ENCODE measurements at places on chromosomes 1 and 21.

DNA sequence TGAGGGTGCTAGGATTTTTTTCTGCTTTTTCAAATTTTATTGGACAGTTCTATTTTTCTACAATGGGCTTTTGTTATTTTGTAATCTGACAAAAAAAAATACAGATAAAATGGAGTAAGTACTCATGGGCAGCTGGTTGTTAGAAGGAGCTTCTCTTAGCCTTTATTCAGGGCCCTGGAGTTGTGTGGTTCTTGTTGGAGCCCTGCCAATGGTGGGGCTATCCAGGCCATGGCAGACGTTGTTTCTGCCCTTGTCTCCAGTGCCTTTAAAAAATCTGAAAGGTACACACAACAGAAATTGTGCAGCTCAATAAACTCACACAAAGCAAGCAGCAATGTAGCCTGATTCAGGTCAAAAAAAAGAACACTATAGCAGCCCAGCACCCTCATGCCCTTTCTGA, 153.5 kb upstream of the GALNT2 start:
- no peak for DNase-seq

- DNase-seq = no peak
Observed at GRCh38 chr1:162113419-162113818, 43.9 kb downstream of the NOS1AP start.

DNA sequence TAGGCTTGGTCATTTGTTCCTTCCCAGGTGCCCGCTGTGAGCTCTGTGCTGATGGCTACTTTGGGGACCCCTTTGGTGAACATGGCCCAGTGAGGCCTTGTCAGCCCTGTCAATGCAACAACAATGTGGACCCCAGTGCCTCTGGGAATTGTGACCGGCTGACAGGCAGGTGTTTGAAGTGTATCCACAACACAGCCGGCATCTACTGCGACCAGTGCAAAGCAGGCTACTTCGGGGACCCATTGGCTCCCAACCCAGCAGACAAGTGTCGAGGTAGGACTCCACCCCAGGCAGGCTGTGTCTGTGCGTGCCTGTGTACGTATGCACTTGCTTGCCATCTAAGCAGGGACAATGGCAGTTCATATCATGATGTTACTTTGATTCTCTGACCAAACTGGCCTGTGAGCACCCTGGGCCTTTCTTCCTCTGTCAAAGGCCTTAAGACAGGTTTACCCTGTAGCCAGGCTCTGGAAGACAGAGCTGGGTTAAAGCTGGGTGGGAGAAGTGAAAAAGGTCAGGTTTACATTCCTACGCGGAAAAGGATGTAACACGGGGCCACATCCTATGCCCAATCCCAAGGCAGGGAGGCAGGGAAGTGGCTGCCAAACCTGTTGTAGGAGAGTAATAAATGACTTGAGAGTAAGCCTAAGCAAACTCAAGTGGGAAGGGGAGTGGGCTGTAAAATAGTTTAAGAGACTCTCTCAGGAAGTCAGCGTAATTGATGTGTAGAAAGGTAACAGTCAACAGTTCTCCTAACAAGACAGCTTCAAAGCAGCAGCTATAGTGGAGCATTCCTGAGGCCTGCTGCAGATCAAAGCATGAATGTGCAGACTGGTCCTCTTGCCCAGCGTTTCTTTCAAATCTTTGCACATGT, 42.5 kb downstream of the LAMC2 start:
- no peak for DNase-seq

DNA sequence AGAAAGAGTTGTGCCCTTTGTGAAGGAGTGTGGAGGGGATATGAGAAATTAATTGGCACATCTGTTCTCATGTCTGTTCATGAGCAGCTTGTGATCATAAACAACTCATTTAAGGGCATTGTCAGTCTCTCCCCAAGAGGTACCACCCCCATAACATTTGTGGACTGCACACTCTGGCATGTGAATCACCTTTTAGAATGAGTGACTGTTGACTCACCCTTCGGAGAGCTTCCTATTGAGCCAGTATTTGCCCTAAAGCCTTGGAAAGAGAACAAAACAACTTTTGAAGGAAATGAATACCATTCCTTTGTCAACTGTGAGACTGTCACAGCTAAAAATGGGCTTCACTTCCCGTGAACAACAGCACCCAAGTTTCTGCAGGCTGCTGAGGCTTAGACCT, 27.5 kb upstream of the MYSM1 start:
- no peak for DNase-seq

- DNase-seq = peak; percentile 26
Observed at GRCh38 chr1:22704440-22705067, 6.1 kb upstream of the EPHB2 start.

- no peak for DNase-seq
Observed at GRCh38 chr1:183907070-183907469, 102.2 kb downstream of the RGL1 start.

GRCh38 chr1:90189889-90190288, 195.0 kb downstream of the ZNF326 start:
- DNase-seq = no peak

GRCh38 chr1:5010656-5011055, 356.2 kb downstream of the AJAP1 start:
- no peak for DNase-seq

GRCh38 chr1:243725075-243725474, 125.0 kb downstream of the AKT3 start:
- no peak for DNase-seq

DNA sequence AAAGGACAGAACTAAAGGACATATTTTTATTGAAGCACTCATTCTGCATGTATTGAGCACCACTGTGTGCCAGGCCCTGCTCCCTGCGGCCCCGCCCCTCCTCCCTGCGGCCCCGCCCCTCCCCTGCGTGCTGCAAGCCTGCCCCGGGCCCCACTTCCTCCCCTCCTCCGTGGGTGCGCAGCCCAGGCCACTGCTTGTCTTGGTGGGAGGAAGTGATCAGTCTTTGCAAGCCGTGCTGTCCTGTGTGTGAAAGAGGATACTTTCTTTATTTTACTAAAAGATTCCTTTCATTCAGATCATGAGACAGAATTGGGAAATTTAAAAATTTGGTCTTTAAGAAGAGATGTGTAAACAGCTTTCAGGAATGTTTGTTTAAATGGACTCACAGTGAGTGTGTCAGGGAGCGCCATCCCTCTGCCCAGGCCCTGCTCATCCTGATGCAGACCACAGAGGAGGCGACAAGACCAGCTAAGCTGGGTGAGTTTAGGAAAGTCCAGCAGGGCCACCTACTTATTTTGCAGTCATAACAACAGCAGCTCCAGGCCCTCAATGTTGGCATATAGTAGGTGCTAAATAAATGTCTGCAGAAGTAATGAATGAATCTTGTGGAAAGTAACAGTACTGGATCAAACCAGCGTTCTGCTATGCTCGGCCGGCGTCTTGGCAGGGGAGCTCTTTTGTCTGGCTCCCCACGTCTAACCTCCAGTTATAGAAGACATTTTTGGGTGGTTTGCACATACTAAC, 88.3 kb upstream of the SELENON start:
- DNase-seq = no peak

DNA sequence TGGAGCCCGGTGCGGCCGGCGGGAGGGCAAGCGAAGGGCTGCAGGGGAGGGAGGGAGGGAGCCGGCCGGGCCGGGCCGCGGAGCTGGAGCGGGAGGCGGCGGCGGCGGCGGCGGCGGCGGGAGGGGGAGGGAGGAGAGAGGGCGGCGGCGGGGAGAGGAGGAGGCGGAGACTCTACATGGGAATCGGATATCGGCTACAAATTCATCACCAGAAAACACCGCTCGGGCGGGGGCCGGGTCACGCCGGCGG, at the start of gene AKT3:
AKT3 (minus strand) TSS at position 42 of the 250 bp plus-strand sequence. CDS start 7,073 bp downstream, outside the sequence.
- no peak for DNase-seq

- DNase-seq = no peak
Observed at GRCh38 chr1:167995038-167995437, 58.2 kb upstream of the MPC2 start.

GRCh38 chr1:162367772-162368171, 8.9 kb downstream of the SPATA46 start:
- no peak for DNase-seq

DNA sequence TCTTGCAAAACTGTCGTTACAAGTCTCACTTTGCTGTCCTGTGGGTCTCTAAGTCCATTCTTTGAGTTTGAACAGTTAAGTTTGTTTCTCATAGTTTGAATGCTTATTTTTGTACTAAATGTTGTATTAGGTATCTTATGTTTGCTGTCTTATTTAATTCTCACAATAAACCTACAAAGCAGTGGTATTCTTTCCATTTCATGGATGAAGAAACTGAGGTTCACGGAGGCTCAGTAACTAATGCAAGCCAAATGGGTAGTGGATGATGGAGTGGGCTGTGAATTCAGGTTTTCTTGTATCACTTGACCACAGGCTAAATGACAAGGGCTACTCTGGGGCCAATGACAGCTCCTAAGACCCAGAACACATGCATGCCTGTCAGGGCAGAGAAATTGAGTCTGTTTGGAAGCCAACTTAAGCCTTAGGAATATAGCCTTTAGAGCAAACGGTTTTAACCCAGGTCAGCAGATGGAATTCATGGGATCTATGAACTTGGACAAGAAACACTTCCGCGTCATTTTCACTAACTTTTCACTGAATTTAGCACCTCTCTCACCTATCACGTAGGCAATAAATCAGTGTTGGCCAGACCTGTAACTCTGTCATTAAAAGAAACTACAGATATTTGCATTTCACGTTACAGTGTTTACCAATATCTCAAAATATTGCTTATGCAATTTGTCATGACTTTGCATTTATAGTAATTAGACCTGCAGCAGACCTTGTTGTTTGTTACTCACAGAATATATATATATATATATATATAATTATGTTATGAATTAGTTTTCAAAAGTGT, 67.1 kb upstream of the TLR5 start:
- DNase-seq = no peak

- DNase-seq = no peak
Observed at GRCh38 chr1:78526496-78526895, 35.7 kb downstream of the PTGFR start.

DNA sequence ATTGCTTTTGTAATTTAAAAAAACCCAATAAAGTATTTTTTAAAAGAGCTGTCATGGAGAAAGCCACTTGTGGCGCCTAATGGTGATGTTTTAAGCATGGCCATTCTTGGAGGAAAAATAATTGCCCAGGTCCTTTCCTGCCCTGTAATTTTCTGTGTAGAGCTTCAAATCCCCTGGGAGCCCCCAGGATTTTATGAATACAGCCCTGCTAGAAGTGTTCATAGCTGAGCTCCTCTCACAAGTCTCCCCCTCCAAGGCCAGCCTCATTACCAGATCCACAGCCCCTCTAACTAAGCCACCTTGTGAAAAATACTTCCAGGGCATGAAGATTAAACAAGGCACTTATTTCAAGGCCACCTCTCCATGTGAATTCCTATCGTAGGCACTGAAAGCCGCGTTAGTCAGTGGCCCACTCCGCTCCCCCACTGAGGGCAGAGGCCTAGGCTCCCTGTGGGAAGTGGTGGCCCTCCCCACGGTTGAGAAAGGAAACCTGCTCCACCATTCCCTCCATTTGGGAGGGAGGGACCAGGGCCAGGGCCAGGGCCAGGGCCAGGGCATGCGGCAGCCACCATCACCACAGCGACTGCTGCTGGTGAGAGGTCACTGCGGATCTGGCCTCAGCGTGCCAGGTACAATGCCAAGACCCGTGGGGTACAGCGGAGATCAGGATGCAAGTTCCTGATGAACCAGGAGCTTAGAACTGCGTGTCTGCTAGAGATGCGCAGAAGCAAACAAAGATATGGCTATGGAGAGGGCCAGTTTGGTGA, 83.1 kb downstream of the KCNN3 start:
- no peak for DNase-seq

DNA sequence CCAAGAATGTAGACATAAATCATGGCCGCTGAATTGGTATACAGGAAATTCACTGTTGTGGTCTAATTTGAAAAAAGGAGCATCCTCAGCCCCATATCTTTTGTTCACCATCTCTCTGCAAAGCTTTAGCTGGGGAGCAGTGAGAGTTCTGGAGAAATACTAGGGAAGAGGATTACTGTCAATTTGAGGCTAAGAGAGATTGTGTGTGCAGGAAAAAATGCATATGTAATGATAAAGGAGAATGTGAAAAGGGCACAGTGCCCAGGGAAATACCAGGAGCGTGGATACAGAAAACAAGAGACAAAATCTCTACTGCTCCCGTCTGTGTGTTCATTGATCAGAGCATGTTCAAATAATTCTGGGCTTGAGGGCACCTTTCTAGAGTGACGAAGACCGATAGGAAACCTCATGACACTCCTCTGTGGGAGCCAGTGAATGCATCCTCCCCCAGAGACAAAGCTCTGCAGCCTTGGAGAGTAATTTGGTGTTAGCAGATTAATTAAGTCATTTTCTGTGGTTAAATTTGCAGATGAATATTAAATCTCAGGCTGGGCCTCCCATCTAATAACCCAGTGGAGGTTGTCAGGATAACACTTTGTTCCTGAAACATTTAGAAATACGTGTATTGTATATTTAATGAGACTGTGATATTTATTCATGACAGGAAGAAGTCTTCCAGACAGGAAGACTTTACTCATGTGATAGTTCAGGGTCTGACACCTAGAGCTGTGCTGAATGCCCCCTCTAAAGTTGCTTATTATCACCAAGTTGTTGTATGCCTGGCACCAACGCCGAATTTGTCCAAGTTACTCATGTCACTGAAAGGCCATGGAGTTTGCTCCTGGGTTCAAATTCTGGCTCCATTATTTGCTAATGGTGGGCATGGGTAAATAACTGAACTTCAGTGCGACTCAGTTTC, 287.3 kb upstream of the SGIP1 start:
- DNase-seq = no peak

DNA sequence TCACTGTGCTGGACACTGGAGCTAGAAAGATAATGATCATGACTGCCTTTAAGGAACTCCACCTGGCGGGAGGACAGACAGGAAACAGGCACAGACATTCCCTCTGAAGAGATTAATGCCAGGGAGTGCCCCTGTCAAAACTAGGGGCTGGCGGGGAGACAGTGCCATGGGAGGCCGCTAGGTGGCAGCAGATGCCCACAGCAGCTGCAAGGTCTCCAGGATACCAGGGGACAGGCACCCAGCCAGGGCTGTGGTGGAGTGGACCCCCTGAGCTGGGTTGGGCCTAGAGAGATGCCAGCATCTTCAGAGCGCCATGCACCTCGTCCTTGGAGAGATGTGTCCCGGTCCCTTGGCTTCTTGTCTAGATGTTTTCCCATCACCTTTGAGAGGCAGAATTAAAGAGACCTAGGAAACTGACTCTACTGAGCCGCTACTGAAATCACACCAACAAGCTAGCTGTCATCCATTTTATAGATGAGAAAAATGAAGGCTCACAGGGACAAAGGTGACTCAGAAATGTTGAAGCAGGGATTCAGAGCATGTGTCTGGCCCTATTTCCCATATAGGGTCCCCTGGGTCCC, 3.6 kb downstream of the REN start:
- DNase-seq = peak; percentile 70

- DNase-seq = peak; percentile 59
Observed at GRCh38 chr1:202144402-202145067, at the start of gene ARL8A. ARL8A (minus strand) TSS chr1:202144737; CDS start chr1:202144572, 165 bp downstream.
